Central memory CD4-positive, alpha-beta T cell (primary cell): ENCODE measurements at places on chromosomes 2 and 18.
A peak's percentile ranks its signal among the peaks of the same experiment; 100 is the strongest.

GRCh38 chr2:98915751-98916358, 20.2 kb downstream of the CRACDL start:
- DNase-seq = no peak

GRCh38 chr18:48468151-48468550, 59.0 kb upstream of the ZBTB7C start:
- DNase-seq = no peak

DNA sequence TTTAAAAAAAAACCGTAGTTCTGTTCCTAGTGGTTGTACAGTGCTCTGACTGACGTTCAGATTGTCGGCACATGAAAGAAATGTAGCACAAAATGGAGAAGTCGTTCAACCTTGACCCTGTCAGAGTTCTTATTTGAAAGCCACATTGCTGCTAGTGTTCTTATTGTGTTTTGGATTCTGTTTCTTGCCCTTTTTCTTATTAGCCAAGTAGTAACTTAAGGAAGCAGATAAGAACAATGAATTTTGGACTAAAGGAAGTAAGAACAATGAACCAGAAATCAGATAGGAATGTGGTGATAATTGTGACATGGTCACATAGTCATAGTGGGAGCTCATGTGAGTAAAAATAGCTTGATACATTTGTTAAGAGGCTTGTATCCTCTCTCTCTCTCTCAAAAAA, 45.9 kb downstream of the RPIA start:
- no peak for DNase-seq

DNA sequence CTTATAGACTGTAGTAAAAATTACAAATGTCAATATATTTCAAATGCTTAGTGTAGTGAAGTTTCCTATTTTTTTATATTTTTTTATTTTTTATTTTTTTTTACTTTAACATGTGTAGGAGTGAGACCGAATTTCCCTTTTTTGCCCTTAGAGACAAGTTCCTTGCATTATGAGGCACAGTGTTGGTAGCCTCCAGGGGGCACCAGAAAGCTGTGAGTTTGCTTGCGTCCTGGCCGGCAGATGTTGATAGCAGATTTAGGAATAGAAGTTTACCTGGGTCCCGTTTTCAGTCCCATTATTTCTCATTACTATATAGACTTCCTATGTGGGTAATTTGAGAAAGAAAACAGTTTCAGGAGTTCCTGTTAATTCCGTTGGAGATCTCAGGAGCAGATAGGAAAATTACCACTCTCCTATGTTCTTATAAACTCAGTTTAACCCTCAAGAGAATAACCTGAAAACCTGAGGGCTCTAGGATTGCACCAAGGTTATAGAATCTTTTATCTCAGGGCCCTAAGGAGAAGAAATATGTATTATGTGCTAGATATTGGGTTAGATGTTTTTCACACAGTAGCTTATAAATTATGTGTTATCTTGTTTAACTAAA, 157.5 kb upstream of the SESTD1 start:
- no peak for DNase-seq

DNA sequence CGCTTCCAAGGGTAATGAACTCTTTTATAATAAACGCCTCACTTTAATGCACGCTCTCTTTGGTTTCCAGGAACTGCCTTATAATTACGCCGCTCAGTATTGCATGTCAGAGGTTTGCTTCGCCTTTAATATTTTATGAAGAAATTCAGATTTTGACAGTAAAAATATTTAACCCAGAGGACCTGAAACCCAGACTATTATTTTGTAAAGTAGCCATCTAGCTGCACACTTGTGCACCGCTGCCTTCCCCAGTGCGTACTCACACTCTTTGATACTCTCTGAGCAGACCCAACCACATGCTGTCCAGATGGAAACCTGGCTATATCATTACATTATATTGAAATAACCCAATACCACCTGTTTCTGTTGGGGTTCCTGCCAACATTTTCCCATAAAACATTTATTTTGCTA, 270.1 kb downstream of the C1D start:
- no peak for DNase-seq

DNA sequence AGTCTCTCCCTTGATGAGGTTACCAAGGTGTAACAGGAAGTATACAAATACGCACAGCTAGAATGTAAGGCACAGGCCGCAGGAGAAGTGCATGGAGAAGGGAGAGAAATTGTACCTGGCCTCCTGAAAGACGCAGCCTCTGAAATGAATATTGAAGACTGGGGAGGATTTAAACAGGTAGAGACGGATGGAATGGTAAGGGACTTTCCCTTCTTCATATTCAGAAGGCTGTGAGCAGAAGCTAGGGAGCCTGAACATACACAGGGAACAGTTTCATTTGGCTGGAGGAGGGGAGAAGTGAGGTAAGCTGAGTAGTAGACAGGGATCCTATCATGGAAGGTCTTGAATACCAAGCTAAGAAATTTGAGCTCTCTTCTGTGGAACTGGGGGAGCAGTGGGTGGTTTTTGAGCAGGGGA, 112.7 kb downstream of the ANKRD44 start:
- DNase-seq = peak; percentile 49
